ENCODE measurements at places on chromosomes 5 and 9.
A peak's percentile ranks its signal among the peaks of the same experiment; 100 is the strongest.

DNA sequence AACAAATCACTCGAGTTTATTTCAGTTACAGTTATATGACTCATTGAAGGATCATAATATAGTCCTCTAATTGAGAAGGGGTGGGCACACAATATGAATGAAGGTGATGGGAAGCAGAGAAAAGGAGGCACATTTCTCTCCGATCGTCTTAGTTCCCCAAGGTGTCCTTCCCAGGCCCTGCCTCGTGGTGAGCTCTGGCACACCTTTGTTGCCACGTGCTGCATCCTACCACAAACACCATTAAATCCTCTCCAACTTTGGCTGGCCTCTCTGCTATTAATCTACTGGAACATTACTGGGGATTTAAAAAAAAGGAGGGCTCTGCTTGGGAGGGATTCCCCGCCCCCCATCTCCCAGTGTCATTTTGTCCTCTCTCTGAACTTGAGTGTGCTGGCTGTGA, 42.9 kb downstream of the CDH6 start:
- DNase-seq: no peak

DNA sequence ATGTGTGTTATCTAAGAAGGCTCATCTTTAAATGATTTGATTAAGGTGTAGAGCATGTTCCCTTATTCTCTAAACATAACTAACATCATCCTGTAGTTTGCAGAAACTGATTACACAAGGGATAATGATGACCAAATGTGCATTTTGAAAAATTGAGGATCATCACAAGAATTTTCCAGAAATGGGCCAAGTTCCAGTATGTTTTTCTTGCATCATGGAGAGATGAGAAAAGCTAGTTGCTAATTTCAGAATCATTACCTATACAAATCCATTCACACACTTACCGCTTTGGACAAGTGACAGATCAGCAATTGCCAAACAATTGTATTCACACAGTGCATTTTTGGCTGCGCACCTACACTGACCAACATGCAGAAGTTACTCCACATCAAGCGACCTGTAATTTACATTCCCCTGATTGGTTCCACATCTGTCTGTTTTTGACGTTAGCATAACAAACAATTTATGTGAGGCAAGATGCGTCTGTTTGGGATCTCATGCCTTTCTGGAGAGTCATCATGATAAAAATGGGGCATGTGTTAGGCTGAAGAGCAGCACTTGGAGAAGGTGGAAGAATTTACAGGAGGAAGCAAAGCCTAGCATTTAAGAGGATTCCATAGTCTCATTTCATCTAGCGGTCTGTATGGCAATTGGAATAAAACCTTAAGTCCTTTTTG, 2.8 kb upstream of the BNC2 start:
- DNase-seq: no peak

- DNase-seq: no peak
Measured at GRCh38 chr9:114888607-114889006, 41.8 kb downstream of the TNFSF8 start.

DNA sequence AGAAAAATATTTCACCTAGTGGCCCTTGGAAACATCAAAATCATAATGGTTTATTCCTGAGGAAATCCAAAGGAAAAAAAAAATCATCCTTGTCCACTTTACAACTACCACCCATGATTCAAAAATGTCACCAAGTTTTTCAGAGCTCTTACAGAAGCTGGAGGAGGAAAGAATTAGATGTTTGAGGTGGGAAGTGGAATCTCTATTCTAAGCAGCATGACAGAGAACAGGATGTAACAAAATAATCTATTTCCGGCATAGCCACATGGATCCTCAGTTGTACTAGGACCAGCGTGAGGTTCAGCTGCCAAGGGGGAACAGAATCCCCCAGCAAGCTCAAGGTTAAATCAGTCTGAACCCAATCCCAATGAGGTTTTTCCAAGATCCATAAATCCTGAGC, 40.2 kb downstream of the FBXW11 start:
- no peak for DNase-seq

GRCh38 chr5:181190711-181191525, 14.1 kb downstream of the TRIM7 start:
- no peak for DNase-seq

- no peak for DNase-seq
Measured at GRCh38 chr9:120888626-120889025, 11.6 kb upstream of the PHF19 start.

DNA sequence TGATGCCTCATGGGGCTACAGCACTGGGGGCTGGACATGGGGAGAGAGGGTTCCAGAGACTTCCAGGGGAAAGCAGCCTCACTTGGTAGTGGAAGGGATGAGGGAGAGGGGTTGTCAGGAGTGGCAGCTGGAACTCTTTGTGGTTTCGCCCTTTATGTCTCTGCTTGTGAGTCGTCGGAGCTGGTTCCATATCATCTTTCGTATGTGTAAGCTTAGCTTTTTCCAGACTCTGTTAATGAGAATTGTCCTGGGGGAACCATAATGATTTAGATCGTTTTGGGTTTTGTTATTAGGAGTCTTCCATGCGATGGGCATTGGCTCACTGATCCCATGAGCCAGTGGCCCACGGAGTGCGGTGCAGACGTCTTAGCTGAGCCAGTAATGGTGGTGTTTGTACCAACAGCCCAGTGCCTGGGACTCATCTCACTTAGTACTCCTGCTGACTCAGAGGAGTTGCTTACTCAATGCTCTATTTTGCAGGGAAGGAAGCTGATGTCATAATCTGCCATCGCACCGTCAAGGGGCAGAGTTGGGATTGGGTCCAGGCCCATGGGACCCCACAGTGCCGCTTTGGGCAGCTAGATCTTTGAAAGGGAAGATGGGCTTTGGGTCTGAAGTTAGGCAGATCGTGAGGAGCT, 48.5 kb downstream of the NEK6 start:
- DNase-seq: no peak

GRCh38 chr5:95986001-95986400, 24.4 kb upstream of the ELL2 start:
- DNase-seq: no peak

DNA sequence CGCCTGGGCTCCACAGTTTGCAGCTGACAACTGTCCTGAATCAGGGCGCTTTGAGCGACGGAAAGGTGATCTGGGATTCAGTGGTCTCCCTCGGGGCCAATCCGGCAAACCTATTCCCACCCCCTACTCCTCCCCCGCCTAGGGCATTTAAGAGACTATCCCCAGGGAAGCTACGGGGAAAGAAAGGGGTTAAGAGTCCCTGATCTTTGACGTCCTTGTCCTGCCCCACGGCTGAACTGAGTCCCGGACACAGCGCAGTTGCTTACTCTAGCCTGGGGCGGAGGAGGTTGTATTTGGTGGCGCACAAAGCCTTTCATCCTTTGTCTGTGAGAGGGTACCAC, 3.4 kb downstream of the RORB start:
- DNase-seq: no peak

- no peak for DNase-seq
Measured at GRCh38 chr5:167263185-167263584, 1028.3 kb upstream of the WWC1 start.

- DNase-seq: no peak
Measured at GRCh38 chr9:73738741-73739530, 587.3 kb downstream of the ANXA1 start.

DNA sequence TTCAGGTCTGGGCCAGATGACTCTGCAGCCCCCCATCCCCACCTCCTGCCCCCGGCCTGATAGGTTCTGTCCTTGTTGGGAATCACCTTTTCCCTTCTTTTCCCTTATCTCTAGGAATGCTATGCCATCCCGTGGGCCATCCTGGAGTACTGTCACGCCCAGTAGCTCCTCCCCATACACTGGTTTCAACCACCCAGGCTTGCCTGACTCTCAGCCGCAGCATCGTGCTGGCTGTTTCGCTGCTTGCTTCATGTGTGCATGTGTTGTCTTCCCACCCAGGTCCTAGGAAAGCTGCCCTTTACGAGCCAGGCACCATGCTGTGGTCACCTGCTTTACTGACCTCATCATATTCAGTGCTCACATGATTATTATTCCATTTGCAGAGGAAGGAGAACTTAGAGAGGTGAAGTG, 71.8 kb downstream of the ANGPTL2 start:
- peak; percentile 53 for DNase-seq

GRCh38 chr9:108245331-108245730, 610.5 kb downstream of the ACTL7B start:
- DNase-seq: no peak

GRCh38 chr5:163384669-163385068, 52.7 kb upstream of the CCNG1 start:
- DNase-seq: no peak

- no peak for DNase-seq
Measured at GRCh38 chr5:108504974-108505373, 123.1 kb upstream of the FBXL17 start.

DNA sequence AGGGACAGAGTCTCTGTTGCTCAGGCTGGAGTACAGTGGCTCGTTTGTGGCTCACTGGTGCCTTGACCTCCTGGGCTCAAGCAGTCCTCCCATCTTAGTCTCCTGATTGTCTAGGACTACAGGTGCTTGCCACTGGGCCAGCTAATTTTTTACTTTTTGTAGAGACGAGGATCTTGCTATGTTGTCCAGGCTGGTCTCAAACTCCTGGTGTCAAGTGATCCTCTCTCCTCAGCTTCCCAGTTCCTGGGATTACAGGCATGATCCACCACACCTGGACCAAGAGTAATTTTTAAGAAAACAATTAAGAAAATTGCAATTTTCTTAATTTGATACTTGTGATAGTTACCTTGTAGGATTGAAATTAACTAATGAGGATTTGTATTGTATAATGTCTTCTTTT, 73.9 kb downstream of the GPBP1 start:
- DNase-seq: no peak

DNA sequence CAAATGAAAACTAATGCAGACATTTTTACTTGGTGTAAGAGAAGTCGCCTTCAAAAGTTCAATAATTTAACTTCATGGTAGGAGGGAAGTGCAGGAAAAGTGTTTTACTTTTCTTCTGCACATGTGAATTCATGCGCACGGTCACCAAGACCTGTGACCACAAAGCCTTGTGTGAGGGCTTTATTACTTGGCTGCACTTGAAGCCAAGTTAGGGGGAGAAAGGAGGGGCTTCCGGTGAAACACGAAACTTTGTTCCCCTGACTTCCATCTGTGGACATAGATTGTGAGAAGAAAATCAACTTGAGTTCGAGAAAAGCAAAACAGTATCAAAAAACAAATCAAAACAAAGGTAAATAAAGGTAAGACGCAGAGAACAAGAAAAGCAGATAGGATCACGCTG, 239.9 kb downstream of the ROR2 start:
- no peak for DNase-seq

DNA sequence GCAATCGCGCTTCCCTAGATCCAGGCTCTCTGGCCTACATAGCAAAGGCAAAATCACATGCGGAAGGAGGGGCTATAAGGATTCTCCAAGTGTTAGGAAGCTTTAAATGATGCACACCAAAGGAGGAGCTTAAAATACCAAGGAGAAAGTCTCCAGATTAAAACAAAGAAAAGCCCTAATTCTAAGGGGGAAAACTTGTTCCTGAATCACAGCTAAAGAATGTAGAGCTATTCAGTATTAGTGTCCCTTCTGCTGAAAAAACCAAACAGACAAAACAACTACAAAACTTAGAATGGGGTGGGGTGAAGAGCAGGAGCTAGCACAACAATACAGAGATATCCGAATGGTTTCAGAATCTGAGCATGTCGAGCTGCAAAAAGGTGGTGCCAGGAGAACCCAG, 213.7 kb downstream of the DCP2 start:
- no peak for DNase-seq

DNA sequence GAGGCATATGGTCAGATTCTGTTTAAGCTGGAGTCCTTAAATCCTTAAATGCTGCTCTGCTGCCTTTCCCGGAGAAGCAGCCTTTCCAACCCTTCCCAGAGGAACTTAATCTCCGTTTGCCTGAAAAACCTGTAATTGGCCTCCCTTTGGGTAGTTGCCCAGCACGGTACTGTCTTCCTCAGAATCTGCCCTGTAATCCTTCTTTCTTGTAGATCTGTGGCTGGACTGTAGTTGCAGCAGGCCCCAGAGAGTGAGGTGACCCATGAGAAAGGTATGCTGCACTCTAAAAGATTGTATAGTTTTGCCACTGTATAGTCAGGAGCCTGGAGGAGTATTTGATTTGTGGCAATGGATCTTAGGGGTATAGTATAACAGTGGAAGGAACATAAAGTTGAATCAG, 11.7 kb downstream of the SPIN1 start:
- no peak for DNase-seq

DNA sequence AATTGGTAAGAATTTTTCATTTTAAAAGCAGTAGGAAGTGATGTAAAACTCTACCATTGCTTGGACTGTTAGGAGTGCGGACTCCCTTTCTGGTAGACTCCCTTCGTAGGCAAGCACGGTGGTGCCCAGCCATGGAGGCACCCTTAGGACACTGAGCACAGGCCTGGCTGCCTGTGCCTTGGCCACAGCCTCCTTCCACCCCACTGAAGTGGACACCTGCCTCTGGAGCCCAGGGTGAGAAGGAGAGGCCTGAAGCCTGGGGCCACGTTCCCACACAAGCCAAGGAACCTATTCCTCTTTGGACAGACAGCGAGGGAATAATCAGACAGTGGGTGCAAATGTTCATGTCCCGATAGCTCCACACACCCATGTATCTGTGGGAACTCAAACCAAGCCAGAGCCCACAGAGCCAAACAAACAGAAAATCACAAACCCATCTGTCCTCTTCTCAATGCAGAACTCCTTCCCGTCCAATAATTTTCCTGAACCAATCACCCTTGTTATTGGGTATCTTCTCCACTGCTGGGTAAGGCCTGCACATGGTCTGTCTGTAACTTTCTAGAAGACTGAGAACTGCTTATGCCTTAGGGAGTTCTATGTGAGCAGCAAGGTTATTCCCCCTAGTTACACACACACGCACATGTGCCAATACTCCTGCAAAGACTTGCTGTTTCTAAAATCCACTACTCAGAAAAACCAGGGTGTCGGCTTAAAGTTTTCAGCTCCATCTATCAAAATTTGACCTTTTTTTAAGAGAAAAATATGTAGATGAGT, 45.2 kb downstream of the UBE2QL1 start:
- DNase-seq: no peak

DNA sequence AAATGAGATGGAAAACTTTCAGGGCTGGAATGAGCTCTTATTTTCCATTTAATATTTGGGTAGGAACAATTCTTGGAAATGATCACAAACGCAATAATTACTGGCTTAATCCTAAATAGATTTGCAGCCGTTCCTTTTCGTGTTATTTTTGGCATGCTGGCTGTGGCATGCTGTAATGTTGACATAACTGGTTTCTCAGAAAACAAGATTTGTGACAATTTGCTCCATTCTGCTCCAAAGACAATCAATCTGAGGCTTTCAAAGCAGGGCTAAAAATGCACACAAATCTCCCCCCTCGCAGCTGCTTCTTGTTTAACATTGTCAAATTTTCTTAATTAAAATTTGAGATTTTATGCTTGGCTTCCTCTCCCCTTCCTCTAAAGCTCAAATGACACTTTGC, 151.2 kb downstream of the TTC39B start:
- DNase-seq: no peak

GRCh38 chr5:89273289-89273688, 390.3 kb upstream of the MEF2C start:
- no peak for DNase-seq

DNA sequence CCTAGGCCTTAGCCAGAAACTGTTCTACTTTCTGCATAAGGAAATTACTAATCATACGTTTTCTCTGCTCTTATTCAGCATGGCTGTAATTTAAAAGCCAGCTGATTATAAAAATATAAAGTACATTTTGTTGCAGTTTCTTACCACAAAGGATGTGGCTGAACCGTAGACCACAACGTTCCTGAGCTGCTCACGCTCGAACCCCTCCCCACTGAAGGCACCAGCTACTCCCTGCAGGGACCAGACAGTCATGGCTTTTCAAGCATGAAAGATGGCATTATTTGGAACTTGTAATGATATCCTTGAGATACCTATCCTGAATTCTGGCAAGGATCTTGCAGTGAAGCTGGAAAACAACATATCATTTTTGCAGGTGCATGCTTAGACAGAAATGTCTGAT, 91.8 kb upstream of the DMRT1 start:
- no peak for DNase-seq
